ENCODE measurements at places on chromosomes 4 and X.
A peak's percentile ranks its signal among the peaks of the same experiment; 100 is the strongest.

DNA sequence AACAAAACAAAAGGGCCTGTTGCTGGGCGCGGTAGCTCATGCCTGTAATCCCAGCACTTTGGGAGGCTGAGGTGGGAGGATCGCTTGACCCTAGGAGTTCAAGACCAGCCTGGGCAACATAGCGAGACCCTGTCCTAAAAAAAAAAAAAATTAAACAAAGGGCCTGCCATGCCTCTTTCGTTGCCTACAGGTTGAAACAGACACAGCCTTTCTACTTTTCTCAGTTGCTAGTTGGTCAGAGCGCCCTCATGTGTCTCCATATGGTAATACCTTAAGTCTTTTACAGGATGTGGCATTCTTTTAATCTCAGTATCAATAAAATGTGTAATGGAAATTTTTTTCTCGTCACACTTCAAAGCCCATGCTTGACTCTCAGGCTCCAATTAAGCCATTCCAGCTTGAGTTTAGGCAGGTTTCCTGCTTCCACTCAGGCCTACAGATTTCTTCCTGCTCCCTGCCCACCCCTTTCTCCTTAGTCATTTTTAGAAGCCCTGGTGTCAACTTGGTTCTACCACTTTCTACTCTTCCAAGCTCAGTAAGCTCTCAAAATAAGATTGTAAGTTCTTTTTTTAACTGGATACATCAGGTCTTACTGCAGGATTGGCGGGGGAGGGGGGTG lies 4.6 kb upstream of the SOWAHD start:
- DNase-seq = no peak

- peak; percentile 30 for DNase-seq
Measured at GRCh38 chrX:49840679-49841078, 11.6 kb downstream of the PAGE4 start.

GRCh38 chr4:98203332-98204235 lies 57.6 kb upstream of the RAP1GDS1 start:
- DNase-seq = no peak

DNA sequence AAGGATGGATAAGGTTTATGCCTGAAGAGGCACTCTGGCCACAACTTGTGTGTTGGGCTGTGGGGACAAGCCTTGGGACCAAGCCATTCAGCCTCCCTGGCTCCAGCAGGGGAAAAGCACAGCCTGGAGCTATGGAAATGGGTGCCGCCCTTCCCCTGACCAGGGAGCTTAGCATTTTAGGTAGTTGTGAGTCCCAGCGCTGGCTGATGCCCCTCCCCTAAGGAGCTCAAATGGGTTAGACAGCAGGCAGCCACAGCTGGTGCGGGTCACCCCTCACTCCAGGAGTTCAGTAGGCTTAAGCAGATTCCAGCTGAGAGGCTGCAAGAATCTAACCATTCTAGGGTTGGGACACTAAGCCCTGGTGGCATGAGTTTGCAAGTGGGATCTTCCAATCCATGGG lies 172.9 kb downstream of the KCNIP4 start:
- no peak for DNase-seq

DNA sequence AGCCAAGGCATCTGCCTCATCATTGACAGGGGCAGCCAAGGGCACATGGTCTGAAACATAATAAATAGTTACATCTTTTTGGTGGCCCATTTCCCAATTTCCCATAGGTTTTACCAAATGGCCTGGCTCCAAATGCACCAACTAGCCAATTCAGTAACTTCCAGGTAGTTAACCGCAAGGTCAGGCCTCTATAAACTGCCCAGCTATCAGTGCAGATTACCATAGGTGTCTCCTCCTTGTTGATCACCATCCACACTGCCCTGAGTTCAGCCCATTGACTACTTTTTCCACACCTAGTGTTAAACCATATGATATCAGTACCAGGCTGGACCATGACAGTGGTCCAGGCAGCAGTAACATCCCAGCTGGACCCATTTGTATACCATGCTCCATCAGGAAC lies 1145.1 kb upstream of the POU3F4 start:
- DNase-seq = no peak

- no peak for DNase-seq
Measured at GRCh38 chr4:71230271-71231128, 108.3 kb upstream of the SLC4A4 start.

DNA sequence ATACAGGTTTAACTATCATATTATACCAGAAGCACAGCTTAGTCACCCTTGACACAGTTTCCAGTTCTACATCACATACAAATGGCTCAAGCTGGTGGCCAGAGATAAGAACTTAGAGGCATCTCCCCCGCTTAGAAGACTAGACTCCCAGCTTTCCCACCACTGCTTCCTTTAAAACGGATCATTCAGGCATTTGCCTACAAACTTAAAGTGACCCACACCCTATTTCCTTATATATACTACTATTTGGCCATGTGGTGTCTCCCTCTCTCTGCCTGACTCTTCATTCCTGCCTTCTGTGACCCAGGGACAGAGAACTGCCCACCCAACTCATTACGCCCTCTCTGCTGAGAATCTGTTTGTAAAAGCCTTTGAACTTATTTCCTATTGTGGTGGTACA lies 781.2 kb upstream of the DIAPH2 start:
- no peak for DNase-seq

- DNase-seq = no peak
Measured at GRCh38 chrX:153870288-153870690, 15.7 kb downstream of the L1CAM start.

GRCh38 chrX:155048977-155049619 lies 21.8 kb downstream of the CMC4 start:
- peak; percentile 38 for DNase-seq

GRCh38 chr4:52376132-52376704 lies 282.9 kb downstream of the USP46 start:
- no peak for DNase-seq

GRCh38 chr4:41160012-41160789 lies 54.1 kb downstream of the APBB2 start:
- DNase-seq = no peak

- no peak for DNase-seq
Measured at GRCh38 chrX:15298201-15298600, 17.2 kb downstream of the ASB11 start.

DNA sequence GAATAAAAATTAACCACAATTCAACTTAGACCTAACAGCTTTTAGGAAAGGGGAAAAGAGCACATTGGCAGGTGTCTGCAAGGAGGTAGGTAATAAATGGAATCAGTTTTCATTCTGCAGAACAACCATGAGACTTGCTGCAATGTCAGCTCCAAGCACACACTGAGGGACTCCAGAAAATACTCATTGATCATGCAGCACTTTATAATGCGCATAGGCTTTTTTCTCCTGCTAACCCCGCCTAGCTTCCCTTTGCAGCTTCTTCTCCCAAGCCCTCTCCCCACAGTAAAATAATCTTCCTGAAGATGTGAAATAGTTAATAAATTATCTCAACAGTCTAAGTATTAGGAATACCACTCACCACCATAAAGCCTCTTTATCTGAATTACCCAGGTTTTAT lies 36.9 kb downstream of the ANKRD17 start:
- DNase-seq = no peak

- no peak for DNase-seq
Measured at GRCh38 chr4:20318909-20319277, 67.2 kb downstream of the SLIT2 start.

GRCh38 chrX:65871671-65872311 lies 168.1 kb downstream of the VSIG4 start:
- no peak for DNase-seq

DNA sequence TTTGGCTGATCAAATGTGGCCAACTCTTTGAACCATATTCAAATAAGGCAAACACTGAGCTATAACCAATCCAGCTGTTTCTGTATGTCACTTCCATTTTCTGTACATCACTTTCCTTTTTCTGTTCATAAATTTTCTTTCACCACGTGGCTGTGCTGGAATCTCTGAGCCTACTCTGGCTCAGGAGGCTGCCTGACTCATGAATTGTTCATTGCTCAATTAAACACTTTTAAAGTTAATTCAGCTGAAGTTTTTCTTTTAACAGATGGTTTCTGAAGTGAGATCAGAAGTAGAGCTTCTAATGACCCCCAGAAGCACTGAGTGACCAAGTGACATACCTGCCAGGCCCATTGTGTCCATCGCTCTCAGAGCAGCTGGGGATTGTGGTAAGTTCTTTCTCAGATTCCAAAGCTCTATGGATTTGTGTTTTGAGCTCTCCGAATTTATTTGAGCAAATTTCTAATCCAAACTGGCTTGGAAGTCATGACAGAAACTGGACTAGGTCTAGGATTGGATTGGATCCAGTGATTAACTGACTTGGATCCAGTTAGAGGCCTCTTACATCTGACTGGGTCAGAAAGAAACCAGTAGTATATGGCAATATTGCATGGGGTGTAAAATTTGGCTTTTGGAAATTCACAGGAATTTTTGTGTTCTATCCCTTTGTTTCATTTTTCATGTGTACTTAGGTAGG lies 121.2 kb upstream of the BANK1 start:
- no peak for DNase-seq

GRCh38 chr4:140150886-140151698 lies 2.9 kb downstream of the MAML3 start:
- no peak for DNase-seq

DNA sequence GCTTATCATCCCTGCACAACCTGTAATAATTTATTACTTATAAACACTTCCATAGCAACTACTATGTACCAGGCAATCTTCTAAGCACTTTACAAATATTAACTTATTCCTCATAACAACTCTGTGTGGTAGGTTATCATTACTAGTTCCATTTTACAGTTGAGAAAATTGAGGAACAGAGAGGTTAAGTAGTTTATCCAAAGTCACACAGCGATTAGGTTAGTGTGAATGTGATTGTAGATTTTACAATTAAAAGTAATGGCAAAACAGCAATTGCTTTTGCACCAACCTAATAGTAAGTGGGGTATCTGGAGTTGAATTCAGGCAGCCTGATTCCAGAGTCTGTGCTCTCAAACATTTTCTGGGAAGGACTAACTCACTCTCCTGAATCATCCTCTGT lies 348.9 kb downstream of the NKX6-1 start:
- no peak for DNase-seq

DNA sequence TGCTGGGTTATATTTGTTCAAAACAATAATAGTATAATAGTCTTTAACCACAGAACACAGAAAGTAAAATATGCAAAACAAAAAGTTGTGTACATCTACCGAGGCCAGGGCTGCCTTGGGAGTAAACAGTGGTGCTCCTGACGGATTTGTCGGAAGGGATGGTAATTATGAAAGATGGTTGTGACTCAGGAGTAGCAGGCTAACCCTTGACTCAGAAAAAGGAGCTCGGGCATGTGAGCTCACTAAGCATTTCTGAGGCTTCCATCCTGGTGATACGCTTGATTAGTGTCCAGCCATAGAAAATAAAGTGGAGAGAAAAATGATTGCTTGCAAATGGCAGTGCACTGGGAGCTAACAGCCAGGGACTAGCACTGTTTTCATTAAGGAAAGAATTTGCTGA lies 53.2 kb upstream of the SPANXB1 start:
- DNase-seq = no peak

- DNase-seq = no peak
Measured at GRCh38 chr4:55158957-55159356, 33.6 kb upstream of the KDR start.

DNA sequence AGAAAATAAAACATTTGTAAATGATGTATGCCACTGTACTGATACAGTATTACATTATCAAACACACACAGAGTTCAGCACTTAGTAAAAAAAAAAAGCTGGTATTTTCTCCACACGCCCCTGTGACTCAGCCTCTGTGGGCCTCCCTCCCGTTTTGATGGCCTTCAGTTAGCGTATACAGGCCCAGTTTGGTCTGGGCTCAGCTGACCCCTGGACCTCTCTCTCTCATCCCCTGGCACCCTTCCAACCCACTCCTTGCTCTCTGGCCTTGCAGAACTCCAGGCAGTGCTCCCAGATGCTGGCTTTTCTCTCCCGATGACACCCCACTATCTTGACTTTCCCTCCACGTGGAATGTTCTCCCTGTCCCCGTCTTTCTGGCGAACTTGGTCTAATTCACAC lies 89.0 kb upstream of the LIMCH1 start:
- no peak for DNase-seq

DNA sequence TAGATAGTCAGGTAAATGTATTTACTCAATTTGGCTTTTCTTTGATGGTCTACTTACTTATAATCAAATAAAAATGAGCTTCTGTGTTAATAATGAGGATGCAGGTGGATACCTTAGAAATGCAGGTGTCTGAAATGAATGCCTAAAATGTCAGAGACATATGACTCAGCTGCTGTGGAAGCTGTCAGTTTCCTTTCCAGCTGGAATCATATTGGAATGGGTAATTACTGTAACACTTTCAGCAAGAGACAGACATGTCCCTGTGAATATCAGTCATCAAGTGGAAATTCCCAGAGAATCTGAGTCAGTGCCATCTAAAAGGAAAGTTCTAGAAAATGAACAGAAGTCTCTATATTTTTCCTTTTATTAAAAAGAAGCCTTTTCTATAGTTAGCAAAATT lies 783.0 kb upstream of the AADAT start:
- DNase-seq = no peak

DNA sequence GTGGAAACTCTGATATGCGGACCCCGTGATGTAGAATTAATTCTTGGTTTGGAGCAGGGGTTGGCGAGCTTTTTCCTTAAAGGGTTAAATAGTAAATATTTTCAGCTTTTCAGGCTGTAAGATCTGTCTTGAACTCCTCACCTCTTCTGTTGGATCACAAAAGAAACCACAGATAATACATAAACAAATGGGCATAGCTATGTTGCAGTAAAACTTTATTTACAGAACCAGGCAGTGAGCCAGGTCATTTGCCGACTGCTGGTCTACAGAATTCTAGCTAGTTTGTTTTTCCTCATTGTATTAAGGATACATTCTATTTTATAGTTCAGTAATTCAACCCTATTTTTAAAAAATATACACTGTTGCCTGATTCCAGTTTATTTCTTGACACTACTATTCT lies 116.6 kb downstream of the PAPSS1 start:
- DNase-seq = no peak

GRCh38 chr4:14317351-14317750 lies 684.9 kb upstream of the CPEB2 start:
- DNase-seq = no peak

GRCh38 chr4:47309165-47309564 lies 154.3 kb downstream of the COMMD8 start:
- DNase-seq = no peak

DNA sequence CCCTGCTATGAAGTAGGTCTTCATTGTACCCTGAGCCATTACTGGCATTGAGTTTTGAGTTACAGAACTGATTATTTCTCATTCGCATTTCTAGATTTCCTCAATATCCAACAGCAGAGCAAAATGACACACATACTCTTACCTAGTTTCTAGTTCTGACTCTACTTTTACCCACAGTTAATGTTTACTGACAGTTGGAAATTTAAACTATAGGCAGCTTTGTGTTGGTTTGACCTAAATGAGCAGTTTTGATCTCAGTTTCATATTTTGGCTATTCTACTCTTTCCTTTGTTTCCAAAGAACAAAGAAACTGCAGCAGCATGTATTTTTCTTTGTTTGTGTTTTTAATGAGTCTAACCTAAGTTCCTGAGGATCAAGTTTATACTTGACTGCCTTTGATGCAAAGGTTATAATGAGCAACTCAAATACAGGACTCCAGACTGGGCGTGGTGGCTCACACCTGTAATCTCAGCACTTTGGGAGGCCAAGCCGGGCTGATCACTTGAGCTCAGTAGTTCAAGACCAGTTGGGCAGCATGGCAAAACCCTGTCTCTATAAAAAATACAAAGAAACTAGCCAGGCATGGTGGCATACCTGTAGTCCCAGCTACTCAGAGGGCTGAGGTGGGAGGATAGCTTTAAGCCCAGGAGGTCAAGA lies 30.4 kb downstream of the TXK start:
- DNase-seq = no peak

Data from stimulated activated CD4-positive, alpha-beta T cell treated with anti-CD3 and anti-CD28 coated beads, Interleukin-12 subunit alpha, Interleukin-12 subunit beta, amount 100 ng/mL, for 48 hours (primary cell).